ENCODE measurements at places on chromosomes 1 and 21. TPM values are rescaled to one million over a fixed set of nuclear protein-coding genes. Genes with fewer than 3 reads are reported as not detected.

KIF17 gene
- 0.39 TPM for total RNA-seq

CDC7 gene
- total RNA-seq, result 6.4 TPM

UBR4 gene
- 66.2 TPM for total RNA-seq

C1QC gene
- total RNA-seq, result not detected

GALE gene
- total RNA-seq, result 10.7 TPM

PTPN14 gene
- total RNA-seq, result 26.8 TPM

CDKN2C gene
- total RNA-seq, result 18.0 TPM

DISP1 gene
- total RNA-seq, result 4.0 TPM

JAM2 gene
- total RNA-seq, result 3.0 TPM

NOS1AP gene
- total RNA-seq, result 0.39 TPM

NPHS2 gene
- not detected for total RNA-seq

FMO5 gene
- total RNA-seq, result 0.13 TPM

ST6GALNAC5 gene
- 5.3 TPM for total RNA-seq

CBS gene
- total RNA-seq, result 66.5 TPM

DNAJB4 gene
- 33.9 TPM for total RNA-seq

ZNF697 gene
- 13.4 TPM for total RNA-seq

ADGRL4 gene
- total RNA-seq, result 22.1 TPM

OR6K2 gene
- not detected for total RNA-seq

GJB3 gene
- total RNA-seq, result 0.16 TPM

ATAD3B gene
- 20.0 TPM for total RNA-seq

CA6 gene
- total RNA-seq, result not detected

KIF14 gene
- total RNA-seq, result 3.6 TPM

TEX38 gene
- total RNA-seq, result not detected

CYP4A22 gene
- not detected for total RNA-seq

SIM2 gene
- 0.91 TPM for total RNA-seq

FAM177B gene
- total RNA-seq, result not detected

AADACL4 gene
- total RNA-seq, result not detected

LRRC53 gene
- total RNA-seq, result not detected

RNU1-3 gene
- total RNA-seq, result under 0.01 TPM

EDN2 gene
- total RNA-seq, result not detected

A3GALT2 gene
- total RNA-seq, result 1.0 TPM

C1orf226 gene
- total RNA-seq, result 1.7 TPM

C8B gene
- not detected for total RNA-seq
